HS-5 (cell line): ENCODE measurements at places on chromosomes 6 and 20.

GRCh38 chr20:32535953-32536823, 48.9 kb downstream of the NOL4L start:
- no peak for DNase-seq

DNA sequence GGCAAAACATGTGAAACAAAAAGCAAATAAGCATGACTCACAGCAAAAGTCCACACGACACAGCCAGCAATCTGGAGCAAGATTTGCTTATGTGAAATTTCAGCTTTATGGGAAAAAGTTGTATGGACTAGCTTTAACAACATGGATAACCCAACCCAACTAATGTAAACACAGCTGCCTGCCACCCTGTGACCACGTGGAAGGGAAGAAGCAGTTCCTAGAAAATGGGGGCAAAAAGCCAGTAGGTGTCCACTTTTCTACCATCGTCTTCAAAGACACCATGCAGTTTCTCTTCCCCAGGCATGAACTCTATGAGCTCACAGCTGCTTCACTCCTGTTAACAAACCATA, 425.4 kb upstream of the RNF217 start:
- DNase-seq, result no peak

- DNase-seq, result no peak
These were observed 302.9 kb downstream of the CLIC5 start for GRCh38 chr6:45712786-45713185.

- DNase-seq, result no peak
These were observed 104.8 kb upstream of the BTN3A2 start for GRCh38 chr6:26260110-26260637.

DNA sequence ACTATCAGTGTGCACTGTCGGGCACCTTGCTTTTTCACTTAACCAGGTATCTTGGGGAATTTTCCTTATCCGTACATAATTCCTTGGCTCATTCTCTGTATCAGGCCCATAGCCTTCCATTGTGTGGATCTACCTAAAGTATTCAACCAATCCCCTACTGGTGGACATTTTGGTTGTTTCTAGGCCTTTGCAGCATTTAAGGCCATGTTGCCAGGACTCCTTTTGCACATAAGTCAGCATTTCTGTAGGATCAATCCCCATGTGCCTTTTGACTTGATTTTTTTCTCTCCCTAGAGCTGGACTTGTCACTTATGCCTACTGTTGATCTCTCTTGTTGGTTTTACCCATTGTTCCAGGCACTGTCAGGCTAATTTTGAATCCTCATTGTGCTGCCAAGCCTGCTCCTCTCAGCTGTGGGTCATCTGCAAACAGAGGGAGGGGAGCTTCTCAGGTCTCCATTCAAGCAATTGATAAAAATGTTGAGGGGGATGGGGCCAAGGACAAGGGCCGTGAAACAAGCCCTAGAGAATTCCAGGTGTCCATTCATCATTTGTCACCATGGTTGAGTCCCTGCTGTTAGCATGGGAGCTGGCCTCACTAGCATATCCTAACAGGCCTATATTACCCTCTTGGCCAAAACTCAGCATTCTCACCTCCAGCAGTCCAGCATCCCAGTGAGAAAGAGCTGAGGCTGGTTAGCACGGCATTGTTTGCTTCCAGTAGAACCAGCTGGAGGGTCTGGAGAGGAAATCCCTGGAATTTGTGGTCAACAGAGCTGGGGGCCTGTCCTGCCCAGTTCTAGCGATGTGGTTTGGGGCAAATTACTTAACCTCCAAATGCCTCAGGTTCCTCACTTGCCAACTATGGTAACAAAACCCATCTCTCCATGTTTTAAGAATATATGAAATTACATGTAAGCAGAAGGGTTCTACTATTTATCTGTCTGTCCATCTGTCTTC, 178.4 kb downstream of the MRPL14 start:
- DNase-seq, result no peak

DNA sequence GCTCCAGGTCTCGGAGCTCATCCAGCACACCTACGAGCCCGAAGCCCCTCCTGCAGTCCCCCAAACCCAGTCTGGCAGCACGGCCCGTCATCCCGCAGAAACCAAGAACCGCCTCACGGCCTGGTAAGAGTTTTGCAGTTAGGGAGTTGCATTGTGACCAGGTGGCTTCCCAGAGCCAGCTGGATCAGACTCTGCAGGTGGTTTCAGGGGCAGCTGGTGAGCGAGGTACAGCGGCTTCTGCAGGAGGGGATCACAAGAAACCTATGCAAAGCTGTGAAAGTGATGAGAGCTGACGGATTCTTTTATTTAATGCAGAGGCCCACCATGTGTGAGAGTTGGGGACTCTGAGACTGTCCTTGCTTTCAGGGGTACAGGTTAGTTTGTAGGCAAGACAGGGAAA, 45.9 kb upstream of the SCGN start:
- no peak for DNase-seq
